ENCODE measurements at places on chromosomes 1 and 21.

- DNase-seq = no peak
Observed at GRCh38 chr1:230149751-230150584, 82.9 kb downstream of the GALNT2 start.

DNA sequence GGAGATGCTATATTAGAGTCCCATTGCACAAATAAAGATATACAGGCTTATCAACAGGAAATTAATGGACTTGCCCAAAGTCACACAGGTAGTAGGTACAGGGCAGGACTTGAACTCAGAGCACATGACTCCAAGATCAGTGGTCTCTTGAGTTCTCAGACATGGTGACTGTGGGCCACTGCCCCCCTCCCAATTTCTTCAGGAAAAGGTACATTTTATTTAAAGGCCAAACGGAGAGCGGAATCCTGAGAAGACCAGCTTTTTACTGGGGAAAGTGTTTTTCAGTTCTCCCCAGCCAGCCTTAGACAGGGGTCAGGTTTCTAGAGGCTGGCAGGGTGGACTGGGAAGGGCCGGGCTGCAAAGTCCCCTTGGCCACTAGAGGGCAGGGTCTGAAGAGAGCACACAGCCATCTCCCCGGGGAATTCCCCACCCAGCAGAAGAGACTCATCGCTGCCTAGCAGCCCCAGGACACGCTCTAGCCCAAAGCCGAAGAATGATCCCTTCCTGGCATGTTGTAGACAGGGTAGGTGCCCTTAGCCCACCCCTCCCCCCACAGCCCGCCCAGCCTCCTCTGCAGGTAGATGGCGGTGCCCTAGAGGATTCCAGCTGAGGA lies 29.7 kb downstream of the ACP6 start:
- DNase-seq = peak; percentile 50

DNA sequence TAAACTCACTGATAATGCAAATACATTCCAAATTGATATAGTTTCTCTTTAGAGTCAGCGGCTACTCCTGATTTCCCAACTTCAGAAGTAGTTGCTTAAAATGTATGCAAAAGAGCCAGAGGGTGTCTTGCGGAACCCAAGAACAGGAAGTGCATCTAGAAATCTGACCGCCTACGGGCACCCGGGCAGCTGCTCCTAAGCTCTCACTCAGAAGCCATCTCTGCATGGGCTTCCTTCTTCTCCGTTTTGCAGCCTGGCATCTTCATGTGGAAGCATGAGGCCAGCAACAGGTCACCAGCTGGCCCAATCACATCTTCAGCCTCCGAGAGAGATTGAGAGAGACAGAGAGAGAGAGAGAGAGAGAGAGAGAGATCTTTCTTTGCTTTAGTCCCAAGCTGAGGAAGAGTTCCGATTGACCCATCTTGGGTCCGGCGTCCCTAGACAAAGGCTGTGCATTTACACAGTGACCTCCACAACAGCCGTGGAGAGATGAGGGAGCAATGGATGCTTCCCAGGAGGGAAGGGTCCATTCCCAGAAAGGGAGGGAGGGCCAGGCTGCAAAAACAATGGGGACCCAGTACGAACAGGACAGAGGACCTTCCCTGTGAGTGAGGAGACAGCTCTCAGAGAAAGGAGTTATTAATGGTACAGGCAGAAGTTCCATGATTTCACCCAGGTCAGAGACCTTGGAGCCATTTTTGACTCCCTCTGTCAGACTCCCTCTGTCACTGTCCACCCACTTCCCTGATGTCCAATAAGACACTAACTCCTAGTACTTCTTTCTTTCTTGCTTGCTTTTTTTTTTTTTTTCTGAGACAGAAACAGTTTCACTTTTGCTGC lies 28.2 kb upstream of the SLC30A1 start:
- peak; percentile 57 for DNase-seq

DNA sequence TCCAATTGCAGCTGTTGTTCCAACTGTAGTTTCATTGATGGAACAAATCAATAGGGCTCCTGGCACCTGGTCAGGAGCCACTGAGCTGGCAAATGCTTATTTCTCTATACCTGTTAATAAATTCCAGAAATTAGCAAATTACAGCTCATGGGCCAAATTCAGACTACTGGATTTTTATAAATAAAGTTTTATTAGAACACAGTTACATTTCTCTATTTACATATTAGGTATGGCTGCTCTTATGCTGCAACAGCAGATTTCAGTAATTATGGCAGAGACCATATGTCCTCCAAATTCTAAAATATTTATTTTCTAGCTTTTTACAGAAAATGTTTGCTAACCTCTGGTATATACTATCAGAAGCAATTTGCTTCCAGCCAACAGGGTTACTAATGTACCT lies 47.8 kb downstream of the DUSP10 start:
- DNase-seq = no peak

GRCh38 chr21:37636152-37636860 lies 269.7 kb downstream of the DYRK1A start:
- peak; percentile 14 for DNase-seq

GRCh38 chr1:12003762-12004161 lies 15.5 kb upstream of the MIIP start:
- DNase-seq = no peak

- DNase-seq = peak; percentile 64
Observed at GRCh38 chr1:107529511-107530149, 388.8 kb downstream of the NTNG1 start.

- DNase-seq = no peak
Observed at GRCh38 chr1:204659056-204659455, 26.5 kb downstream of the LRRN2 start.

GRCh38 chr1:202619505-202619904 lies 90.7 kb downstream of the SYT2 start:
- no peak for DNase-seq

DNA sequence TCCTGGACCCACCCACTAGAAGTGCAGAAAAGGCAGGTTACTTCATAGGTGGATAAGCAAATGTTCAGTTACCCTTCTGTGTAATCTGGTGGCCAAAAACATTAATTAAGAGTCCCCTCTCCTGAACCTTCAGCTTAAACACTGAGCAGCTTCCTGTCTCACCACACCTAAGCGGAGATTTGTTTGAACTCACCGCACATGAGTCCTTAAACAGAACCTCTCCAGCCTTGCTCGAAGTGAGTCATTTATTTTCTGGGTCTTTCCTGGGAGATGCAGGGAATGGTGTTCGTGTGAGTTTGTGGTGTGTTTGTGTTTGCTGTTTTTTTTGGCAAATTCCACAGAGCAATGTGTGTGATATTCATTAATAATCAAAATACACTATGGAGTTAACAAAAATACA lies 7.6 kb upstream of the FNBP1L start:
- no peak for DNase-seq

DNA sequence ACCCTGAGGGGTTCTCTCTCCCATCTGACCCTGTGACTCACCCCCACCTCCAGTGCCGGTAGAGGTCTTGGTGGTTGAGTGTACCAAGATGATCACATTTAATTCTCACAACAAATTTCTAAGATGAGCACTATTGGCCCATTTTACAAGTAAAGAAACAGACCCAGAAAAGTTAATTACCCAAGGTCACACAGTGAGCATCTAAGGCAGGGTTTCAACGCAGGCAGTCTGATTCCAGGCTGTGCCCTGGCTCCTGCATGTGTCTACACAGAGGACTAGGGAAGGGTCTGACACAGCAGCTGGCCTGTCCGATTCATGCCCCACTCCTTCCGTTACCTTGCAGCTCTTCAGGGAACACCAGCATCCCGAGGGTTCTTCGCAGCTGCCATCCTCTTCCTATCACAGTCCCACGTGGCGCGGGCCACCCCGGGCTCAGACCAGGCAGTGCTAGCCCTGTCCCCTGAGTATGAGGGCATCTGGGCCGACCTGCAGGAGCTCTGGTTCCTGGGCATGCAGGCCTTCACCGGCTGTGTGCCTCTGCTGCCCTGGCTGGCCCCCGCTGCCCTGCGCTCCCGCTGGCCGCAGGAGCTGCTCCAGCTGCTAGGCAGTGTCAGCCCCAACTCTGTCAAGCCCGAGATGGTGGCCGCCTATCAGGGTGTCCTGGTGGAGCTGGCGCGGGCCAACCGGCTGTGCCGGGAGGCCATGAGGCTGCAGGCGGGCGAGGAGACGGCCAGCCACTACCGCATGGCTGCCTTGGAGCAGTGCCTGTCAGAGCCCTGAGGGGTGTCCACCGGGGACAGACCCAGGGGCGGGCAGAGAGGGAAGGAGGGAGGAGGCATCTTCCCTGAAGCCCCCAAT lies 7.5 kb downstream of the NCDN start:
- DNase-seq = no peak

DNA sequence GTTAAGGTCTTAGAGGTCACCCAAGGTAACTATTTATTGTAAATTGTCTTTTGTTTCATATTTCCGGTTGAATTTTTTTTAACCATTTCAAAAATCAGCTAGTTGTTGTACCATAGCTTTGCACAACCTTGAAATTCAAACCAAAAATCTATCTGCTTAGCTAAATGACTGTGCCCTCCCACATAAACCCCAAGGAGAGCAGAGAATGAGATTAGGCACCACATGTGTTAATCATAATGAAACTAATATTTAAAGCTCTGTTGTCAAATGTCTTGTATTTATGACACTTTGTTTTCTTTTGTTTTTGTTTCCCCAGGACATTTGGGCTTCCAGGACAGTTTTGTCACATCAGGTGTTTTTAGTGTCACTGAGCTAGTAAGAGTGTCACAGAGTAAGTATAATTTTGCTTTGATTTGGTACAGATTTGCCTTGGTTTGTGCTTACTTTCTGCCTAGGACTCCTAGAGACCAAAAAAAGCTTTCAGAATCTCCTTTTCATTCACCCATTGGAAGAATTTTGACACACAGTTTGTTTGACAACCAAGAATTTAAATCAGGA lies 249.9 kb downstream of the NFIA start:
- no peak for DNase-seq

- no peak for DNase-seq
Observed at GRCh38 chr1:86153836-86154235, 2.7 kb downstream of the COL24A1 start.

DNA sequence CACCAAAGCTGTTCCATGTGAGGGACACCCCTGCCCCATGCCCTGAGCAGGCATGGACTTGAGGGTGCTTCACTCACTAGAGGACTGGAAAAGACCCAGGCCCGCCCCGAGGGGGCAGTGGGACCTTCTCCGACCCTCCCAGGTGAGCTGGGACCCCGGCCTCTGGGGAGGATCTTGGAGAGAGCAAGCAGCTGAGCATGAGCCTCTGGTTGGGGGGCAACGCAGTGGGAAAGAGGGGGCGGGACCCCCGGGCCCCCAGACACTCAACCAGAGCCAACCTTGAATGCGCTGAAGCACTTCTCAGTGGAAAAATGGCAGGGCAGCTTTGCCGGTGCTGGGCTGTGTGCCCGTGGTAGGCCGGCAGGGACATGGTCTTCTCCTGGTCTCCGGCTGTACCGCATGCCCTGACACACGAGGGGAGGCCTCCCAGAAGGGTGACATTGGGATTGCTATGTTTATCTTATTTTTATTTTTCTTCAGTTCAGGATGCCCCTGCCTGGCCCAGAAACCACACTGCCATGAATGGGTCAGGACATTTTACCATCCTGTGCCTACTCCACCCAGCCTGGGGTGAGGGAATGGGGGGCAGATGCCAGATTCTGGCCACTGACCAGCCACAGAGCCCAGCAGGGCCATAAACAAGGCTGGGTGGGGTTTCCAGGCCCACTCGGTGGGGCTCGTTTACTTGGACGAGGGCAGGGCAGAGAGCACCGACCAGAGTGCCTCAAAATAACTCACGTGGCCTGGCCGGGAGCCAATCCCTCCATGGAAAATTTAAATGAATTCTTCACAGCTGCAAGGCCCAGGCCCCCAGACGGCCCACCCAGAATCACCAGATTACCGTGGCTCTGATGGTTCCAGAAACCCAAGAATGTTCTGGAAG lies 17.2 kb upstream of the LAPTM5 start:
- DNase-seq = no peak

DNA sequence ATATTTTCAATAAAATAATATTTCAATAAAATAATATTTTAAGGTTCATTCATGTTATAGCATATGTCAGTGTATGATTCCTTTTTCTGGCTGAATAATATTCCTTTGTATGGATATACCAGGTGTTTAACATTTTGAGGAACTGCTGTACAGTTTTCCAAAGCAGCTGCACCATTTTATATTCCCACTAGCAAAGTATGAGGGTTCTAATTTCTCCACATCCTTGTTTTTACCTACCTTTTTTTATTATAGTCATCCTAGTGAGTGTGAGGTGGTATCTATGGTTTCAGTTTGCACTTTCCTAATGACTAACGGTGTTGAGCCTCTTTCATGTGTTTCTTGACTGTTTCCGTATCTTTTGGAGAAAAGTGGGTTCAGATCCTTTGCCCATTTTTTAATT lies 5.2 kb downstream of the DEGS1 start:
- no peak for DNase-seq

DNA sequence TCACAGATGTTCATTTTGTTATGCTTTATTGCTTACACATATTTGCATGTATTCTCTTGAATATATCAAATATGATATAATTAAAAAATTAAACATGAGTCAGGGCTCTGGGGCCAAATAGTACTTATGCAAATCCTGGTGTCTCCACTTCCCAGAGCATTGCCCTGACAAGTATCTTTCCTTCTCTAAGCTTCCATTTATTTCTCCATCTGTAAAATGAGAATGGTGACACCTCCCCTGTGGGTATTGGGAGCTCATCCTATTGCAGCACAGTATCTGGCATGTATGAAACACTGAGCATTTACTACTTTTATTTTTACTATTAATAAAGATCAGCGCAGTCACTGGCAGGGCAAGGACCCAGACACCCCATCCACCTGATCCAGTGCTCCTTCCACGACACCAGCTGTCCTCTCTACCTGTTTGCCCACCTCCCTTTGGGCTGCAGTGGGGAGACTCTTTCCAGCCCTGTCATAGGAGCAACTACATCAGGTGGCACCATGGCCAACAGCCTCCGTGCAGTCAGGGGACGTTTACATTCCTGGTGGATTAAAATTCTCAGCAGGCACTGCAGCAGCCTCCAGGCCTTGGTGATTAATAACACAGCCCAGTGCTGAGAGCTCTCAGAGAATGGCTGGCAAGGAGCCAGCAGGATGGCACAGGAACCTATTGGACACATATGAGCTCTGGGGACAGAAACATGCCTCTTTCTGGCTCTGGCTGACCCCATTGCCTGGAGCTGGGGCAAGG lies 113.0 kb downstream of the DMRTB1 start:
- peak; percentile 35 for DNase-seq

DNA sequence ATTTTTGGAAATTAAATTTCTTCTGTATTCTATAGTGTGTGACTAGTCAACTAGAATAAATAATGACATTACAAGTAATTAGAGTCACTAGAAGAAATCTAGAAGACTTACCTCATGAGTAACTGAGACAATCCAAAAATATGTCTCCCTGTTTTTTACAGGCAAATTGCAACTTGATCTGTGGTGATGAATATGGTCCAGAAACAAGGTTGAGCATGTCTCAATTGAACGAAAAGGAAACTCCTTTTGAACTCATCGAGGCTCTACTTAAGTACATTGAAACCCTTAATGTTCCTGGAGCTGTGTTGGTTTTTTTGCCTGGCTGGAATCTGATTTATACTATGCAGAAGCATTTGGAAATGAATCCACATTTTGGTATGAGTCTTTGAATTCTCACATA lies 36.7 kb downstream of the DHX9 start:
- no peak for DNase-seq

GRCh38 chr1:198909973-198910372 lies 271.1 kb downstream of the PTPRC start:
- no peak for DNase-seq

- DNase-seq = no peak
Observed at GRCh38 chr1:108537976-108538375, 21.9 kb upstream of the EEIG2 start.
